ENCODE measurements at places on chromosomes 16 and 17. TPM values are rescaled to one million over a fixed set of nuclear protein-coding genes. Genes with fewer than 3 reads are reported as not detected.

WFIKKN2 gene
- total RNA-seq, result 0.35 TPM

DNA sequence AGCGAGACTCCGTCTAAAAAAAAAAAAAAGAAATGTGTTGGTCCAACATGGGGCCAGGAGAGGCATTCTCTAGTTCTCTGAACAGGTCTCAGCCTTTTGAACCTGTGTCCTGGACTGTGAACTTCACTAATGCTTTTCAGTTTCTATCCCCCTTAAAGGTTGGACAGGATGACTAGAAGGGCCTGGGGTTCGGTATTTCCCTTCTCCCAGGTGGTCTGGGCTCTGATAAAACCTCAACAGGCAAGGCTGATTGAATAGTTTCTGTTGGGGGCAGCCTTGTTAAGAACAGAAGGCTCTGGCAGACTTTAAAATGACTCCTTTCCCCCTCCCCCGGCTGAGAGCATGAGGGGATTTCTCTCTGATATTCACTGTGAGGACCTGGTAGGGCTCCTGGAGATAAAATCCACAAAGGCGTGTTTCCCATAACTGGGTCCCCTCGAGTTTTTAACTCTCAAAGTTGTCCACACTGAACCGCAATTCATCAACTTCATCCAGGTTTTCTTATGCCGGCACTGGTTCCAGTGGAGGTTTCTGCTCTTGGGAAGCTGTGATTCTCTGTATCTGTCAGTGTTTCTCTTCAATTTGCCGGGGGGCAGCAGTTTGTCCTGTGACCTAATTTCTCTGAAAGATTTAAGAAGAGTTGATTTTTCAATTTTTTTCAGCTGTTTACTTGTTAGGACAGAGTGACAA is 91.3 kb downstream of the METRNL start:
- no peak for DNase-seq

GRCh38 chr16:69925311-69925710 is 25.8 kb upstream of the CLEC18A start:
- DNase-seq, result no peak

GRCh38 chr17:27793168-27793905 is 7.0 kb downstream of the NOS2 start:
- peak; percentile 24 for DNase-seq

DNA sequence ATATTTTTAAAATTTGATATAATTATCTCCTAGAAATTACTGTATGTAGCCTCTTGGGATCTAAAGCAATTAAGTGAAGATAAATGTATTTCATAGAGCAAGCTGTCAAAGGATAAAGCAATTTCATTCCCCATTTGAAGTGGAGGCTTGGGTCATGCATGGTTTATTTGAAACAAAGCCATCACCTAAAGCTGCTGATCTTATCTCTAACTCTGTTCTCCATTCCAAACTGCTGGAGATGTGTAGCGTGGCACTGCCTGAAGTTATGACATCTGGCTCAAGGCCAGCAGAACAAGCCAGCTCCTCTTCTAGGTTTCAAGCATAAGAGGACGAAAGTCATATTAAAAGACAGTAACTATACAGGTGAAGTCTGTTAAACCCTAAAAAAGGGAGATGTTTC is 83.9 kb downstream of the HIC1 start:
- no peak for DNase-seq

DNA sequence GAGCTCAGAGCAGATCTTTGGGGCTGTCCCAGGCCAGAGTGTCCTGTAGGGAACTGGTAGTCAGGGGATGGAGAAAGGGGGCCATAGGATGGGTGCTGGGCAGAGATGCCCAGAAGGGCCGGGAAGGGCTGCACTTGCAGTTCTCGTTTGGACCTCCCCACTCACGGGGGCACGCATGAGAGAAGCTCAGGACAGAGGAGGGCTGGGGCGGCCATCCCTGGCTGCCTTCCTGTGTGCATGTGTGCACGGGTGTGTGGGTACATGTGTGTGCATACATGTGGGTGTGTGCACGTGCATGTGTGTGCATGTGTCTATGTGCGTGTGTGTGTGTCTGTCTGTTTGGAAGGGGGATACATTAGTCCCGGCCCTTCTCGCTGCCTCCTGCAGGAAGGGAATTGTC is 73.3 kb downstream of the COG7 start:
- DNase-seq, result peak; percentile 36

HOXB13 gene
- total RNA-seq, result not detected

DNAH17 gene
- total RNA-seq, result 2.8 TPM

MPP3 gene
- 19.2 TPM for total RNA-seq

TBC1D16 gene
- 24.7 TPM for total RNA-seq

- DNase-seq, result no peak
Measured at GRCh38 chr17:9982159-9982558, 77.1 kb upstream of the RCVRN start.

SULT1A2 gene
- total RNA-seq, result 10.3 TPM

GFAP gene
- total RNA-seq, result not detected

DNA sequence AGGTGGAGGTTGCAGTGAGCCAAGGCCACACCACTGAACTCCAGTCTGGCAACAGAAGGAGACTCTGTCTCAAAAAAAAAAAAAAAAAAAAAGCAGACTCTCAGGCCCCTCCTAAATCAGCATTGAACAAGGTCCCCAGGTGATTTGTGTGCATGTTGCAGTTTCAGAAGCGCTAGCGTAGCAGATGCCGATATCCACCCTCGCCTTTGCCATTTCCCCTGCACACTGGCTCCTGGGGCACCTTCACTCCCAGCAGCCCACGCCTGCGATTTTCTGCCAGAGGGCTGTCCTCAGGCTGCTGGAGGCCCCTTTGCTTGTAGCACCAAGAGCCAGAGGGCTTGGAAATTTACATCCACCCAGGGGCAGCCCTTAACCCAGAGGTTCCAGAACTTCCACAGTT is 95.6 kb downstream of the WSCD1 start:
- no peak for DNase-seq

AHSP gene
- total RNA-seq, result not detected

- no peak for DNase-seq
Measured at GRCh38 chr16:17447101-17447569, 23.6 kb downstream of the XYLT1 start.

HERPUD1 gene
- total RNA-seq, result 174 TPM

GRCh38 chr17:62681061-62681938 is 53.8 kb downstream of the MRC2 start:
- peak; percentile 18 for DNase-seq

MEOX1 gene
- total RNA-seq, result 0.86 TPM

MKS1 gene
- 20.1 TPM for total RNA-seq

GRCh38 chr16:15854061-15854460 is 2.8 kb downstream of the MYH11 start:
- DNase-seq, result no peak

- DNase-seq, result peak; percentile 30
Measured at GRCh38 chr17:34653511-34653910, 74.1 kb downstream of the TMEM132E start.

DNA sequence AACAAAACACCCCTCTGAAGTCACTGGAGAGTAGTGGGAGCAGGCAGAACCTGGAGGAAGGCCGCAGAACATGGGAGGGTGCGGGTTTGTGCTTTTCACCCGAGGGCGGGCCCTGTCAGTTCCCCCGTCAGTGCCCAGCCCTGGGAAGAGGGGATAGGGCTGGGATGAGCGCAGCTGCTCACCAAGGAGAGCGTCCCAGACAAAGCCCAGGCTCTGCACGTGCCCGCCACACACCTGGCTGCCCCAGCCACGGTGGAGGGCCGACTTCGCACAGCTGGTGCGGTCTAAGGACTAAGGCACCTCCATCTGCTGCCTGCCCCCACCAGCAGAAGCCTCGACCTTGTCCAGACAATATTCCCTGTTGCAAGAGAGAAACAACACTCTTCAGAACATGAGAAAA is 39.5 kb downstream of the ZCCHC14 start:
- no peak for DNase-seq

GRCh38 chr16:60564588-60564987 is 1471.7 kb downstream of the CDH8 start:
- no peak for DNase-seq

DNA sequence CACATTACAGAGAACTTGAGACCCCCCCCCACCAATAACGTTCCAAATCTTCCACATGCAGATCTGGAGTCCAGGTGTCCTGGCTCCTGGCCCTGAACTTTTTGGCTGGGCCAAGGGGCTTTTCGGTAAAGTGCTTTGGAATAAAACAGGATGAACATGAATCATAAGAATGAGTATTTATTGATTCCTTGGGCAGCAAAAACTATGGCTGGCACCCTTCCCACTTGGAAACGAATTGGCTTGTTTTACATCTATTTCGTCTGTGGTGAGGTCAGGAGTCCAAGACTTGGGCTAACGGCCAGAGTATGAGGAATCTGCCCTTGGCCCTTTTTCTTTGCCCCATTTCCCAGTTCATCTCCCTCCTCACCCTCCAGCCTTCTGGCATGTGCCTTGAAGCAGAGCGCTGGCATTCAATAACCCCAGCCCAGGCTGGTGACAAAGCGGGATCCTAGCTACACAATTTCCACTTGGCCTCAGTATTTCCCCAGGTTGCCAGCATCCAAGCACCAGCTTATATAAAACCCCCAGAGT is 4.1 kb upstream of the UBTF start:
- DNase-seq, result no peak
